ENCODE measurements at places on chromosomes 16 and 17. TPM values are rescaled to one million over a fixed set of nuclear protein-coding genes. Genes with fewer than 3 reads are reported as not detected.

The ZFP3 gene
- total RNA-seq: 8.7 TPM

The KCNJ12 gene
- total RNA-seq: 2.4 TPM

The NUPR1 gene
- total RNA-seq: 44.9 TPM

The NAT9 gene
- total RNA-seq: 43.7 TPM

The NTN1 gene
- 33.1 TPM for total RNA-seq

The SLC52A1 gene
- not detected for total RNA-seq

The PLA2G10 gene
- total RNA-seq: 7.0 TPM

The HSD17B1 gene
- total RNA-seq: 2.4 TPM

The HS3ST3B1 gene
- 4.0 TPM for total RNA-seq

The HELZ gene
- 49.5 TPM for total RNA-seq

DNA sequence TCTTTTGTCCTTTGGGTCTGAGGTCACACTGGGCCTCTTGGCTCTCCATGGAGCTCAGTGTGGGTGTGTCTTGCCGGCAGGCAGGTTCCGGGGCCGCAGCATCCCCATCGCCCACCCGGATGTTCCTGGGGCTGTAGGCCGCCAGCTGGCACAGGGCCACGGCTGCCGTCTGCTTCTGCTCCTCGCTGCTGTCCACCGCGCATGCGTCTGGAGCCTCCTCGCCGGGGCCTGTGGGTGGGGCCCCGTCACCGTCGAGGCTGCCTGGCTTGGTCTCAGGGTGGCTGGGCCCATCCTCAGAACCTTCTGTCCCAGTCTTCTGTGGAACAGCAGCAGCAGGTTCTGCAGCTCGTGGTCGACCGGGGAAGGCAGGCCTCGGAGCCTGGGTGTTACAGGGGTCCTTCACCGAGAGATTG is 9.6 kb downstream of the ZNF750 start:
- DNase-seq: peak; percentile 42

- DNase-seq: no peak
These were observed 1.2 kb downstream of the THAP11 start for GRCh38 chr16:67843343-67843765.

- no peak for DNase-seq
These were observed 36.6 kb downstream of the GINS3 start for GRCh38 chr16:58428621-58429542.

GRCh38 chr16:14658063-14658462 is 25.3 kb downstream of the BFAR start:
- no peak for DNase-seq

GRCh38 chr16:194516-194915 is 14.3 kb downstream of the HBQ1 start:
- no peak for DNase-seq

- DNase-seq: no peak
These were observed at the start of gene TBKBP1 for GRCh38 chr17:47693731-47694580. Gene TBKBP1 (plus strand): TSS chr17:47694161. CDS start chr17:47696113, 1,952 bp downstream.

- no peak for DNase-seq
These were observed 5.6 kb downstream of the POLG2 start for GRCh38 chr17:64491034-64491860.

GRCh38 chr16:29641561-29641960 is 21.5 kb upstream of the SPN start:
- no peak for DNase-seq

DNA sequence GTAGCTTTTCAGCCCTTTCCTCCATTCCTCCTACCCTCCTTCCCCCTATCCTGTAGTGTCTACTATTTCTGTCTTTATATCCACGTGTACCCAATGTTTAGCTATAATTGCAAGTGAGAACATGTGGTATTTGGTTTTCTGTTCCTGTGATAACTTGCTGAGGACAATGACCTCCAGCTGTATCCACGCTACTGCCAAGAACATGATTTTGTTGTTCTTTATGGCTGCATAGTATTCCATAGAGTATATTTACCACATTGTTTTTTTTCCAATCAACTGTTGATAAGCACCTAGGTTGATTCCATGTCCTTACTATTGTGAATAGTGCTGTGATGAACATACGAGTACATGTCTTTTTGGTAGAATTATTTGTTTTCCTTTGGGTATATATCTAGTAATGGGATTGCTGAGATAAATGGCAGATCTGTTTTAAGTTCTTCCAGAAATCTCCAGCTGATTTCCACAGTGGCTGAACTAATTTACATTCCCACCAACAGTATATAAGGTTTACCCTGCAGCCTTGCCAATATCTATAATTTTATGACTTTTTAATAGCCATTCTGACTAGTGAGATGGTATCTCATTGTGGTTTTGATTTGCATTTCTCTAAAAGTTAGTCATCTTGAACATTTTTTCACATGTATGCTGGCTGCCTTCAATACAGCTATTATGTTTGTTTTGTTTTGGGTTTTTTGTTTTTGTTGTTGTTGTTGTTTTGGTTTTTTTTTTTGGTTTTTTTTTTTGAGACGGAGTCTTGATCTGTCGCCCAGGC is 10.9 kb upstream of the COPRS start:
- no peak for DNase-seq

- peak; percentile 87 for DNase-seq
These were observed 1.2 kb downstream of the EPN3 start for GRCh38 chr17:50533720-50534148.

DNA sequence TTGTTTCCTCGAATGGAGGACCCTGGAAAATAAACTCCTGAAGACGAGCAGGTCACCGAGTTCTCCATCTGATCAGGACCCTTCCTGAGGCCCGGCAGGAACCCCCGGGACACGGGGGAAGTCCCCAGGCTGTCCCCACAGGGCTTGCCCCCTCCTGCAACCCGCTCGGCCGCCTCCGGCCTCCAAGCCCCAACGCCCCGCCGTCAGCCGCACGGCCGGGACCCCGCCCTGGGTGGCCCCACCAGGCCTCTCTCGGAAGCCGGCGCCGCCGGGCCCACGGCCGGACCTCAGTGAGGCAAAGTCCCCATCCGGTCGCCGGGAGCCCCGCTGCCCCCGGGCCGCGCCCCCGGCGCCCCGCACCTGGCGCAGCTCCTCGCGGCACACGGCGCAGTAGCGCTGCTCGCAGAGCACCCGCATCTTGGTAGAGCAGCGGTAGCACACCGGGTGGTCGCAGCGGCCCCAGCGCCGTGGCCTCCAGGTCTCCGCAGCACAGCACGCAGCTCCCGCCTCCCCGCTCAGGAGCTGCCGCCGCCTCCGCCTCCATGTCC is 383 bp downstream of the ZNF598 start:
- no peak for DNase-seq

- no peak for DNase-seq
These were observed 58.6 kb upstream of the DNAH9 start for GRCh38 chr17:11539637-11540036.

GRCh38 chr17:39208893-39209292 is 8.8 kb downstream of the RPL19 start:
- no peak for DNase-seq

DNA sequence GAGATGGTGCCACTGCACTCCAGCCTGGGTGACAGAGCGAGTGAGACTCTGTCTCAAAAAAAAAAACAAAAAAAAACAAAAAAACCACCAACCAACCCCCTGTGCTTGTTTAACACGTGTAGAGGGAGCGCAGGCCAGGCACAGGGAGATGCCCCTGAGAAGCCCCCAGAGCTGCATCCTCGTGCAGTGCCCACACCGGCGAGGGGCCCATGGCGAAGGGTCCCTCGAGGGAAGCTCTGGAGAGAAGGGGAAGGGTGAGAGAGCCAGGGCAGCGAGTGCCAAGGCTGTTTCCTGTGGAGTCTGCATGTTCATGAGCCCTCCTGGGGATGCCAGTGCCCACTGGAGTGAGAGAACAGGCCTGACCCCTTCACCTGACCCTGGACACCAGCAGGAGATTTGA is 47.8 kb upstream of the GSE1 start:
- DNase-seq: no peak

- DNase-seq: no peak
These were observed 293.1 kb downstream of the HS3ST3B1 start for GRCh38 chr17:14593956-14594355.

GRCh38 chr17:29857823-29858222 is 72.2 kb downstream of the SSH2 start:
- DNase-seq: no peak

DNA sequence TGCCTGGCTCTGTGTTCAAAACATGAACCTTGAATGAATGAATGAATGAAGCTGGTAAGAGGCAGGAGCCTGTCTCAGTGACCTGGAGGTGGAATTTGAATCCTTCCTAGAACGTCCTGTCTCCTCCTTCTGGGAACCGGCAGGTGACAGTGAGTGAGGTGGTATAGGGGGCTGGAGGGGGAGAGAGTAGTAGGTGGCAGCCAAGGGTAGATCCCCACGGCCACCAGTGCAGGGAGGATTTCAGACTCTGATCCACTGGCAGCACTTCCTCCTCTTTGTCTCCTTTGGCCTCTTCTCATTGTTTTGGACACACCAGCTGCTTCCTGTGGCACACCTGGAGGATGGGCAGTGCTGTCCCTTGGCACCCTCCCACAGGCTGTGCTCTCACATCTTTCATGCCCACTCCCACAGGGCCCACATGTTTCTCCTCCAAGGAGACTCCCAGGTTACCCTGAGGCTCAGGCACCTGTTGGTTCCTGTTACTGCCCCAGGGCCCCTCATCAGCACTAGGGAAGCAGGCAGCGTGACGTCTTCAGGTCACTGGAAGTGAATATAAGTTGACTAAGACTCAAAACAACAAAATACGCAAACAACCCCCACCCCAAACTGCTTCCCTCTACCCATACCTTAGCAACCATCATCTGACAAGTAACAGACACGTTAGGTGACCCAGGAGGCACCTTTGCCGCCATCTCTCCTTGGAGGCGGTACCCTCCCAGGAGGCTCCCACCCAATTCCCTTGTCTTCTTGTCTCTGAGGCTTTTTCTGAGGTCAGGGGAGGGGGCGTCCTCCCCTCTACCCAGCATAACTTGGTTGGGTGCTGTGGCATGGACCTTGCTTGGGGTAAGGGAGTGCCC is 84.6 kb downstream of the N4BP1 start:
- DNase-seq: no peak

DNA sequence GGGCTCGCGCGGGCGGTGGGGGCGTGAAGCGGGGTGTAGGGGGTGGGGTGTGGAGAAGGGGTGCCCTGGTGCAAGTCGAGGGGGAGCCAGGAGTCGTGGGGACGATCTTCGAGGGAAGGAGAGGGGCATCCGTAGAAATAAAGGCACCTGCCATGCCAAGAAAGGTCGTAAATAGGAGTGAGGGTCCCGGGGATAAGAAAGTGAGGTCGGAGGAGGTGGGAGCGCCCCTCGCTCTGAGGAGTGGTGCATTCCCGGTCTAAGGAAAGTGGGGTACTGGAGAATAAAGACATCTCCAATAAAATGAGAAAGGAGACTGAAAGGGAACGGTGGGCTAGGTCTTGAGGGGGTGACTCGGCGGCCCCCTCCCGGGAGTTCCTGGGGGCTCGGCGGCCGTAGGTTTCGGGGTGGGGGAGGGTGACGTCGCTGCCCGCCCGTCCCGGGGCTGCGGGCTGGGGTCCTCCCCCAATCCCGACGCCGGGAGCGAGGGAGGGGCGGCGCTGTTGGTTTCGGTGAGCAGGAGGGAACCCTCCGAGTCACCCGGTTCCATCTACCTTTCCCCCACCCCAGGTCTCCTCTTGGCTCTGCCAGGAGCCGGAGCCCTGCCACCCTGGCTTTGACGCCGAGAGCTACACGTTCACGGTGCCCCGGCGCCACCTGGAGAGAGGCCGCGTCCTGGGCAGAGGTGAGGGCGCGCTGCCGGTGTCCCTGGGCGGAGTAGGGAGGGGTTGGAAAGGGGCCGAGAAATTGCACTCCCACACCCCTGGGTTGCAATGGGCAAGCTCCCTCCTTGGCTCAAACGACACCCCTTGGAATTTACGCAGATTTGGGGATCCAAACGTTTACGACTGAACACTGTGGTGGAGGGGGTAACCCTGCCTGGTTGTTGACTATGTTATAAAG is 888 bp downstream of the CDH1 start:
- DNase-seq: peak; percentile 52

DNA sequence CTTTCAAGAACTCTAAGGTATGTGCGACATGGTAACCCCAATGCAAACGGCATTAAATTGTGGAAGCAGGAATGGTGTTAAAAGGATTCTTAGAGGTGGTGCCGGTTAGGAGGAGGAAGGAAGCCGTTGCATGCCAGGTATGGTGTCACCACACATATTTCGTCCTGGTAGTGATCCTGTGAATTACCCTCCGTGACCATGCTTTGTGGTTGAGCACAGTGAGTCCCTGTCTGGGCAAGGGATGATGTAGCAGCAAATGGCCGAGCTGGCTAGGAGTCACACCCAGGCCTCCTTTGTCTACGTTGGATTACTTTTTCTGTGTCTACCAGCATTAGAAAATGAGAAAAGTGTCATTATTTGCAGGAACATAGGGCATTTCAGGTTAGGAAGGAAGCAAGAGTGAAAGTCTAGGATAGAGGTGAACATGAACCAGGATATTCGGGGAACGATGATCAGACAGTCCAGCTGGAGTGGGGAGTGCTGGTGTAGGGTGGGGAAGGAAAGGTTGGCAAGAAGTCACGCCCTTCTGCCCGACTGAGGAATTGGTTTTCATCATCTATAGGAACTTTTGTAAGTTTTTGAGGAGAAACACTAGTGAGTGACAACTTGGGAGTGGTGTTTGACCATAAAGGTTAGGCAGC is 123.5 kb downstream of the PRKCA start:
- DNase-seq: no peak
